ENCODE measurements at places on chromosomes 2 and 18.

DNA sequence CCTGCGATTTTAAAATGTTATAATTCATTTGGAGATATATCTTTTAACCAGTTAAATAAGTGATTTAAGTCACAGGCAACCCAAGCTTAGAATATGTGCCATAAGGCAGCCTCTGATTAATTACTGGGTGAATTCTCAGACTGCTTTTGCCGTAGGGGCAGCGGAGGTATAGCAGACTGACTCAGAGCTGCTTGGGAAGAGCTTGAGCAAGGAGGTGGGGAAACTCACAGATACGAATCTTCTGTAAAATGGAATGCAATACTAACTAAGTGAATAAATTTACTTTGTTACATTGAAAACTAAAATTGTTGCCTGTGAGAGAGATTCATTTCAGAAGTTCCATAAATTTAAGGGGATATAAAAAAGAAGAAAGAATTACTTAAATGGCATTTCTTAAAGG lies 115.4 kb downstream of the KYNU start:
- no peak for DNase-seq

GRCh38 chr2:63047321-63048279 lies 3.0 kb upstream of the OTX1 start:
- peak; percentile 36 for DNase-seq

DNA sequence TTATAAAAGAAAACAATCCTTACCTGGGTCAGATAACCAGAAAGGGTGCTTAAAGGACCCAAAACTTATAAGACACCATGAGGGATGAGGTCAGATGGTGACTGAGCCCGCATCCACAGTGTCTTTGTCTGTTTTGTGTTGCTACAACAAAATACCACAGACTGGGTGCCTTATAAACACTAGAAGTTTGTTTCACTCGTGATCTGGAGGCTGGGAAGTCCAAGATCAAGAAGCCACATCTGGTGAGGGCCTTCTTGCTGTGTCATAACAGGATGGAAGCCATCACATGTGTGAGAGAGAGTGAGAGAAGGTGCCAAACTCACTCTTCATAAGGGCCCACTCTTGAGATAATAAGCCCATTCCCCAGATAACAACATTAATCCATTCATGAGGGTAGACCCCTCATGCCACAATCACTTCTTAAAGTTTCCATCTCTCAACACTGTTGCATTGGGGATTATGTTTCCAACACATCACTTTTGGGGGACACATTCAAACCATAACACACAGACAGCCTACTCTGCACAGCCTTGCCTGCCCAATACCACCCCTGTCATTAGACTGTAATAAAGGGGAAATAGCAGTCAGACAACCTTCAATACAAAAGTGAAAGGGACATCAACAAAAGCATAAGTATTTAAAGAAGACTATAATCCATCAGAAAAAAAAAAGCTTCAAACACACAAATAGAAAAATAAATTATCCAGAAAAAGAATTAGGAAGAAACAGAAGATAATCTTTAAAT lies 249.8 kb downstream of the ANAPC1 start:
- no peak for DNase-seq

DNA sequence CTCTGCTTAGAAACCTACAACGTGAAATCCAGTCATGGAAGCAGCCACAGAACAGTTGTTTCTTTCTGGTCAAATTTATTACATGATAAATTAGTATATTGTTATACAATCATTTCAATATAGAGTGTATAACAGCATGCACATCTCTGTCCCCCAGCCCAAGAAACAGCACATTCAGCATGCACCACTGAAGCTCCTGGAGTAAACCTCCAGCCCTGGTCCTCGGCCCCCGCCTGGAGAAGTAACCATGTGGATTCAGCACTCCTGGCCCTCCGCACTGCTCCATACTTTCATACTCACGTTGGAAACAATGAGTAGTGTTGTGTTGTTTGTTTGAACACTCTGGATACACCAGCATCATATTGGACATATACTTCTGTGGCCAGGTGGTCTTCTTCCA lies 15.3 kb upstream of the ID2 start:
- no peak for DNase-seq

DNA sequence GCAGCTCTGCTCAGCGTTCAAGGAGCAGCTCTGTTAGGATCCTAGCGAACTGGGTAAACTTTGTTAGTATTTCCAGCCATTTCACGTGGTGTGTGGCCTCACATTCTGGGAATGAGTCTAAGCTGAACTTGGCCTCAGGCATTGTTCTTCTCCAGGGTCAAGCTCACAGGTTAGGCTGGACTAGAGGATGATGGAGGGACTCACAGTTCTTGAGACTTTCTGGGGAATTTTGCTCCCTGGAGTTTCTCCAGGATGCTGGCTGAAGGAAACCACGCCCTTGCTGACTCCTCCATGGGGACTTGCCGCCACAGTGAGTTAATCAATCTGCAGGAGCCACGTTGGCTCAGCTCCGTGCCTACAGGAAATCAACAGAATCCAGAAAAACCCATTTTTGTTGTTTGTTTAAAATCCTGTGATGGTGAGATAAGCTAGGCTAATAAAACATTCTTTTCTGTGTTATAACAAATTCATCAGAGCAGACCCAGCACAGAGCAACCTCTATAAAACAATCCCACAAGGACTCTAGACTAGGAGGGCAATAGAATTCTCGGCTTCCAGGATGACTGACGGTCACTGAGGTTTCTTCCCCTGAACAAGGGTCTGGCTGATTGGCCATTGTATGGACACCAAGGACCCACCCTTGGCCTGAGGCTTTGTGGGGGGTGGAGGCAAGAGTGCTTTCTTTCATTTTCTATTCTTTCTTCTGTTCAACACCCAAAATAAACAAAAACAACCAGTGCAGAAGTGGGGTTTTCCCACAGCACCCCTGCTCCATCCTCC lies 12.6 kb downstream of the CNDP1 start:
- DNase-seq: no peak

DNA sequence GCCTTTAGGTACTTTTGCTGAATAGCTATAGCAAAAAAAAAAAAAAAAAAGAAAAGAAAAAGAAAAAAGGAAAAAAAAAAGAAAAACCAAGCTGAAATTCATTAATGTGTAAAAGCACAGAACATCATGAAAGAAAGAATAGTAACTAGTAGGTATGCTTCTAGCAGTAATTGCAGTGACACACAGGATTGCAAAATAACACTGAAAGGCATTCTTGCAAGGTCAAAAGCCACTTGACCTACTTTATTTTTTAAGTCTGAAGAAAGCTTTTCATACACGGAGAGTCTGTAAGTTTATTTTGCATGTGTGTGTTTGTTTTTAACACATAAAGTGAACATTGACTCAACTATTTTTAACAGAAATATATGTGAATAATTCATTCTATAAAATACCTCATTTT lies 54.4 kb downstream of the DOK6 start:
- DNase-seq: no peak

DNA sequence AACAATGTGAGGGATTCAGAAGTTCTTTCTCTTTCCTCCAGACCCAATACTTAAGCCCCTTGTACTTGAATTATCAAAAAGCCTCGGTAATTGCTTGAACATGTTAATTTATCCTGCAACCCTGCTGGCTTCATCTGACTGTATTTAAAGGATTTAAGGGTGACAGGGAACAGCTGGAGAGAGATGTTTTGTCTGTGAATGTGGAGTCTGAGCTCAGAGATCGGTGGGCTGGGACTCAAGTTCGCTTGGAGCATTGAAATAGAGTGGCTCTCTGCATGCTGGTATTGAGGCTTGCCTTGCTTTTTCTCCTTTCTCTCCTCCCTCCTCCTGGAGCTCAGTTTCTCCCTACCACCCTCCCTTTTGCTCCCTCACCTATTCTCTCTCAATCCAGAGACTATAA lies 73.6 kb downstream of the BOD1L2 start:
- DNase-seq: no peak

DNA sequence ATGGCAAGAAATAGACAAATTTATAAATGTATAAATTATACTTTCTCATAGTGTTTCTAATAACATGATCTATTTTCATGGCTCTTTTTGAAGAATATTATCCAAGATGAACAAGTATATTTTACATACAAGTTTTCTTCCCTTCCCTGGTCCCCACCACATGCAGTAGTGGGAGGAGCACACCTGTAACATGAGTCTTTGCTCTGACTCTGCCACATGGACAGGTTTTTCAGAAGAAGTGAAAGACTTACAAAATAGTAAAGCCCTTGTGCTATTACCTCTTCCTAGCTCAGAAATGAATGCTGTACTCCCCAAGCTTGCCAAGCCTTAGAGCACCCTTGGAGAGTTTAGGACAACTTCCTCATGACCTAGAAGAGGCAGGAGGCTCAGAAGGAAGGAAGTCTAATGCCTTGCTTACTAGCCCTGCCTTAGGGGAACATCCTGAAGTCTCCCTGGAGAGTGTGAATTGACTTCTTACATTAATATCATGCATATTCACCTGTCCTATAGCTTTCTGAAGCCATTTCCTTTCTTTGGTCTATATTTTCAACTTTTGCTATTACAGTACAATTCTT lies 18.4 kb downstream of the MXD1 start:
- no peak for DNase-seq

GRCh38 chr2:225599856-225600255 lies 200.3 kb downstream of the NYAP2 start:
- DNase-seq: no peak
